Activated CD8-positive, alpha-beta memory T cell treated with anti-CD3 and anti-CD28 coated beads, Interleukin-2, amount 10 ng/mL, durations not matched to agents 7 days and 5 days (primary cell): ENCODE measurements at places on chromosomes 5 and 9. TPM values are rescaled to one million over a fixed set of nuclear protein-coding genes. Genes with fewer than 3 reads are reported as not detected.
A peak's percentile ranks its signal among the peaks of the same experiment; 100 is the strongest.

DNA sequence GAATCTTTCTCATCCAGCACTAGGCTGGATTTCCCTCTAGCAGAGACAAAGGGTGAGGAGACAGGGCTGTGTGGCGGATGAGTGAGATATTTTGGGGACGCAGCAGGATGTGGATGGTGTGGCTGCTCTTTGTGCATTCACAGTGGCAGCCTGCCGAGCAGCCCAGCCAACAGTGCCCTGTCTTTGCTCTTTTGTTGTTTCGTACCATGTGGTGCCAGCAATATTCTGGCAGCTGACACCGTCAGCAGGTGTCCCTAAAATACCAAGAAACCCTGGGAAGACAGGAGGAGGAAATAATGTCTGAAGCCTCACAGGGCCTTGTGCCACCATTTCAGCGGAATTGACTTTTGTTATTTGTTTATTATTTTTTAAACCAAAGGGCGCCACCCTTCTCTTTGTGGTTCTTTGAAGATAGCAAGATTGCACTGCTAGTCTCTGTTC, 141.4 kb downstream of the CCDC192 start:
- H3K36me3 ChIP-seq: peaks cover 2% of the 10 kb centered on the region
- no peak overlapping the region for H3K27ac ChIP-seq
- no peak for DNase-seq
- H3K4me3 ChIP-seq: no peak overlapping the region

OGN gene
- total RNA-seq: not detected

DNA sequence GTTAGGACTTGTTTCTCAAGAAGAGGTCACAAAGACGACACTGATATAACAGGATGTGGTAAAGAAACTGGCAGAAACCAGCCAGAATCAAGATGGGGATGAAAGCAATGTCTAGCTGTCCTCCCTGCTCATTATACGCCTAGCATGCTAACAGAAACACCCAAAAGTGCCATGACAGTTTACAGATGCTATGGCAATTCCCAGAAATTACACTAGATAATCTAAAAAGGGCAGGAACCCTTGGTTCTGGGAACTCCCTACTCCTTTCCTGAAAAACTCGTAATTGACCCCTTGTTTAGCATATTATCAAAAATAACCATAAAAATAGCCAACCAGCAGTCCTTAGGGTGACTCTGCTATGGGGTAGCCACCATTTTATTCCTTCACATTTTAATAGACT, 10.9 kb upstream of the MRPS30 start:
- no peaks in the 10 kb centered on the region for H3K27me3 ChIP-seq
- no peak overlapping the region for H3K4me3 ChIP-seq
- H3K27ac ChIP-seq: no peak overlapping the region
- H3K36me3 ChIP-seq: peaks cover 16% of the 10 kb centered on the region
- peaks cover 7% of the 10 kb centered on the region for H3K4me1 ChIP-seq

DNA sequence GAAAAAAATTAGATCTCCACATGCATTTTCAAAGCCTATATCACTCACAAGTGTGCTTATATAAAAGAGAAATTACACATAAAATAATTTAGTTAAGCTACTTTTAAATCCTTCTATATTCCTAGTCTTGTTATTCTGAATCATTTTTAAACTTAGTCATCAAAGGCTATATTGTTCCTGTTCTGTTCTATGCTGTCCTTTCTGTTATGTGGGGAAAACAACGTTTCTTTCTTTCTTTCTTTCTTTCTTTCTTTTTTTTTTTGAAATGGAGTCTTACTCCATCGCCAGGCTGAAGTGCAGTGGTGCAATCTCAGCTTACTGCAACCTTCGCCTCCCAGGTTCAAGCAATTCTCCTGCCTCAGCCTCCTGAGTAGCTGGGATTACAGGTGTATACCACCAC, 389.2 kb upstream of the FTMT start:
- no peak overlapping the region for H3K27ac ChIP-seq
- H3K36me3 ChIP-seq: no peaks in the 10 kb centered on the region
- no peaks in the 10 kb centered on the region for H3K4me1 ChIP-seq
- no peak for DNase-seq
- H3K4me3 ChIP-seq: no peak overlapping the region
- H3K27me3 ChIP-seq: no peaks in the 10 kb centered on the region

AJM1 gene
- 4.4 TPM for total RNA-seq

WNK2 gene
- not detected for total RNA-seq

GRCh38 chr9:91815896-91816295, 134.1 kb downstream of the ROR2 start:
- no peak overlapping the region for H3K4me3 ChIP-seq
- H3K36me3 ChIP-seq: no peaks in the 10 kb centered on the region
- H3K27ac ChIP-seq: no peak overlapping the region
- no peak for DNase-seq

DNA sequence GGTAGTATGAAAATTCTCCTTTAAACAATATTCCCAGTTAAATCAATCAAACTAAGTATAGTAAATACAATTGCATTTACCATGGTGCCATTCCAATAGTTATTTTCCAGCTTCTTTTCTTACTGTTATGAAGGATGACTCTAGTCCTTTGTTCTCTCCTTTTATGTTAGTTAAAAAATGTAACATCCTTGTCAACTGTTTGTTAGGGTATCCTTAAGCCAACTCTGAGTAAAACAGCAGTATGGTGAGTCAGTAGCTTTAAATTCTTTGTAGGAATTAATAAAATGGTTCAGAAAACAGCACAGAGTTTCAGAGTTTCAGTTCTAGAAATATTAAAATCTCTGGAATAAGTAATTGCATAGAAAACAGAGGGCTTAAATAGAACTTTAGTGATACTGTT, 384.4 kb downstream of the MTRR start:
- no peaks in the 10 kb centered on the region for H3K27me3 ChIP-seq
- H3K27ac ChIP-seq: no peak overlapping the region
- no peaks in the 10 kb centered on the region for H3K4me1 ChIP-seq
- DNase-seq: no peak

GRCh38 chr5:24188216-24188925, 456.4 kb downstream of the CDH10 start:
- no peak overlapping the region for H3K27ac ChIP-seq
- no peaks in the 10 kb centered on the region for H3K4me1 ChIP-seq
- no peaks in the 10 kb centered on the region for H3K27me3 ChIP-seq

NMUR2 gene
- not detected for total RNA-seq

DNA sequence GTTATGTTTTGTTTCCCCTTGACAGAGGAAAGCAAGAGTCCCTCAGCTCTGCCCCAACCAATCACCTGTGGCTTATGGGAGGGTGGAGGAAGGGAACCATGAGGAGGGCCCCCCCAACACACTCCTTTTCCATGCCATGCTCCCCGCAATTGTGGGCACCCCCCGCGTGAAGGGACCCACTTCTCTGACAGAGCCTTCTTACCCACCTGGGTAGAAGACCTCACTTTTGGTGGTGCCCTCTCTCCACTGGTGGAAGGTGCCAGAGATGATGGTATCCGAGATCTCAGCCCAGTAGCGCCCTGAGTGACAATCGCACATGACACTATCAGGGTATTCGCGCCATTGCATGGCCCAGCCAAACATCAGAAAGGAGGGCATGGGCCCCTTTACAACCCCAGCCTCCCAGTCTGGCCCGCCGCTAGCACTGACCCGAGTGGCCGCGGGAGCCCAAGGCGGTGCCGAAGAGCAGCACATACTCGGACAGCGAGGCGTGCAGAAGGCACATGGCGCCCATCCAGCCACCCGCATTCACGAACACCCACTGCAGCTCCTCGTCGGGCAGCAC, 714 bp downstream of the SIGMAR1 start:
- peak overlapping the region; percentile 85 for H3K4me3 ChIP-seq
- peaks cover 36% of the 10 kb centered on the region for H3K4me1 ChIP-seq
- DNase-seq: peak; percentile 55

- H3K4me1 ChIP-seq: no peaks in the 10 kb centered on the region
- no peak for DNase-seq
- H3K36me3 ChIP-seq: no peaks in the 10 kb centered on the region
- H3K4me3 ChIP-seq: no peak overlapping the region
- H3K27me3 ChIP-seq: peaks cover 19% of the 10 kb centered on the region
Observed at GRCh38 chr9:109249615-109250014, 71.2 kb downstream of the EPB41L4B start.

DNA sequence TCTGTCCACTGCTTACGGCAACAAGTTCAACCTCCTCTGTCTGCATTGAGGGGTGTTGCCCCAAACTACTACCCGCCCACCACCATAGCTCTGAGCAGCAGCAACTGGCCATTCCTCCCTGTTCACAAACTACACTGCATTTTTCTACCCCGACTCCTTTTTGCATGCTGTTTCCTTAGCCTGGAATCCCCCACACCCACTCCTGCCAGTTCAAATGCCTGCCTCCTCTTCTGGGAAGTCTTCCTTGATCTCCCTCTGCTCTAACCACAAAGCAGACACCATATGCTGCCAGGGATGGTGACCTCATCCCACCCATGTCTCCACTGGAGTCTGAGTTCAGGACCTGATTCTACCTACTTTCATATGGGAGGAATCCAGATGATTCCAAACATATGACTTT, 13.3 kb downstream of the ALDH1B1 start:
- no peaks in the 10 kb centered on the region for H3K36me3 ChIP-seq
- DNase-seq: no peak
- peaks cover 17% of the 10 kb centered on the region for H3K27me3 ChIP-seq

DNA sequence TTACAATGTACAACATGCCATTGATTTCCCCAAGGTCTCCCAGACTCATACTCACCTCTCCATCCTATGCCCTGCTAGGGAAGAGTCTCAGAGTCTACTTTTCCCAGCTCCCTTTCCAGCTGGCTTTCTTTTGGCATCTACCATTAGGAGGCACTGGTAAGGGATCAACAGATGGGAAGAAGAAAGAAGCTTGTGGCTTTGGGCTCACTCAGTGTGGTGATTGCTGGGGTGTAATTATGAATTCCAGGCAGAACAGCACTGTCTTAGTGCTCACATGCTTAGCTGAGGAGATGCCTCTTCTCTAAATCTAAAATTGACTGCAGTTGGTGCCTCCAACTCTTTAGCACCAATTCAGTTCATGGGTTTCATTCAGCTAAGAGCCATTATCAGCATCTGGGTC, 330.0 kb downstream of the PSAT1 start:
- H3K27ac ChIP-seq: no peak overlapping the region
- no peaks in the 10 kb centered on the region for H3K4me1 ChIP-seq
- no peaks in the 10 kb centered on the region for H3K36me3 ChIP-seq
- DNase-seq: no peak
- no peaks in the 10 kb centered on the region for H3K27me3 ChIP-seq

DNA sequence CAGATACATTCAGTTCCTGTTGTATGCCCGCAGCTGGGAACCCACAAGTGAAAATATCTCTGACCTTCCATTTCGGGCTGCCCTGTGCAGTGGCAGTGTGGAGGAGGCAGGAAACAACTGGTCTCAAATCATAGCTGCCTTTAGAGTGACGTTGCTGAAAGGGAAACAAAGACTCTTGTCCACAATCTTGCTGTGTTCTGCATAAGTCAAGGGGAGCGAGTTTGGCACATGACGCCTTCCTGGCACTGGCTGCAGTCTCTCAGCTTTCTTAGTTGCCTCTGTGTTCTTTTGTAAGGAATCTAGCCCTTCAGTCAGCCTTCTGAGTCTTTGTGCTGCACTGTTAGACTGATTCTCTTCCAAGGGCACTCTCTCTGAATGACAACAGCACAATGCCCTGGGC, 24.0 kb downstream of the ADAMTS16 start:
- H3K27ac ChIP-seq: no peak overlapping the region
- H3K36me3 ChIP-seq: no peaks in the 10 kb centered on the region
- no peaks in the 10 kb centered on the region for H3K4me1 ChIP-seq
- DNase-seq: no peak
- no peak overlapping the region for H3K4me3 ChIP-seq

DNA sequence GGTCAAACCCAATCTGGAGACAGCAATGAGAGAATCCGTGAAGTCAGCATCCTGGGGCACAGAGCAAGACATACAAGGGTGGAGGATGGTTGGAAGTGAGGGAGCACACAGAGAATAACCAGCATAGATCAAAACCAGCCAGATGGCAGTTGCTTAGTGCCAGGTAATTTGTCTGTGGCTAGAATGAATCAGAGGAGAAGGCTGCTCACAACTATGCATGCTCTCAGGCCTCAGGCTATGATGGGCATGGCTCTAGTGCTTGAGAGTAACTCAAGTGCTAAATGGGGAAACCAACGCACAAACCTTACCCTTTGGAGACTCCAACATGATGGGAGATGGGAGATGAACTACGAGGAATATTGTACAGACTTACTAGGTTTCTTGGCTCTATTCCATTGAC, 160.8 kb downstream of the DMRT2 start:
- no peak for DNase-seq
- no peak overlapping the region for H3K27ac ChIP-seq
- H3K36me3 ChIP-seq: no peaks in the 10 kb centered on the region
- H3K27me3 ChIP-seq: no peaks in the 10 kb centered on the region
- H3K4me3 ChIP-seq: no peak overlapping the region
- no peaks in the 10 kb centered on the region for H3K4me1 ChIP-seq

DNA sequence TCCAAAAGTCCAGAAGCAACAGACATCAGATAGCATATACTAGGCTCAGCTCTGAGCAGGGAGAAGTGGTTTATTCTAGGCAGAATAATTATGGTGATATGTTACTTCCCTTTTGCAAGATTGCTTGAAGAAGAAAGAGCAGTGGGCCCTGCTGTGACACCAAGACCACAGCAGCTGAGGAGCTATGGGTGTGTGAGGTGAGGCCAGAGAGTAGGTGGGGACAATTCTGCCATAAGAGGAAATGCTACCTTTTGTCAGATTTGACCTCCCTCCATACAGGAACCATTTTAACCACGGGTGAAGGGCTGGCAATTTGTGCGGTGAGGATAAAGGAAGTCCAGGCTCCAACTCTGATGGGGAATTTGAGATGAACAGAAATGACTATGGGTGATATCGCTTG, 51.3 kb downstream of the TNFSF15 start:
- H3K4me1 ChIP-seq: peaks cover 25% of the 10 kb centered on the region
- H3K27ac ChIP-seq: peak overlapping the region; percentile 55
- no peak for DNase-seq
- no peaks in the 10 kb centered on the region for H3K27me3 ChIP-seq

- peaks cover 28% of the 10 kb centered on the region for H3K4me1 ChIP-seq
- H3K4me3 ChIP-seq: no peak overlapping the region
Observed at GRCh38 chr9:126440940-126441339, 114.3 kb downstream of the MVB12B start.

ANKRD20A1 gene
- total RNA-seq: not detected

DNA sequence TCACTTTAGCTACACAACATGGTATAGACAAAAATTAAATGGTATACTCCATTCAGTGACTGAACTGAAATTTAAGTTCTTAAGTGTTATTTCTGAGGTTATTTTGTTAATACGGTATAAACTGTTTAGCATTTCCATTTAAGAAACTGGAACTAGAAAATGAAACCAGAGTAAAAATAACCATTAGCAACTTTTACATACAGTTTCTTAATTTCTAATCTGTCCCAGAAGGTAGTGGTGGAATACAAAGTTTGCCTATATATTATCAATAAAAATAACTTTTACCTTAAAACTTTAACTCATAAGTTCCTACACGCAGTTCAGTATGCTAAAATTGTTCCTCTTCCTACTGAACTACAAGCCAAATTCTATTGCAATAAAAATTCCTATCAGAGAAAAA, 10.3 kb downstream of the GOLPH3 start:
- H3K27ac ChIP-seq: no peak overlapping the region
- no peak for DNase-seq
- H3K4me1 ChIP-seq: peaks cover 30% of the 10 kb centered on the region
- peaks cover 39% of the 10 kb centered on the region for H3K36me3 ChIP-seq

GADD45G gene
- 38.5 TPM for total RNA-seq

ADRB2 gene
- 4.4 TPM for total RNA-seq

CEMIP2 gene
- 57.0 TPM for total RNA-seq
